ENCODE measurements at places on chromosomes 12 and 14.

GRCh38 chr14:65720171-65720570 is 307.6 kb downstream of the FUT8 start:
- no peak for DNase-seq

- DNase-seq: no peak
Measured at GRCh38 chr12:38934686-38935085, 29.3 kb upstream of the CPNE8 start.

GRCh38 chr12:10528174-10528953 is 22.7 kb downstream of the EIF2S3B start:
- DNase-seq: no peak

GRCh38 chr14:99667821-99668220 is 16.3 kb upstream of the CYP46A1 start:
- DNase-seq: no peak

DNA sequence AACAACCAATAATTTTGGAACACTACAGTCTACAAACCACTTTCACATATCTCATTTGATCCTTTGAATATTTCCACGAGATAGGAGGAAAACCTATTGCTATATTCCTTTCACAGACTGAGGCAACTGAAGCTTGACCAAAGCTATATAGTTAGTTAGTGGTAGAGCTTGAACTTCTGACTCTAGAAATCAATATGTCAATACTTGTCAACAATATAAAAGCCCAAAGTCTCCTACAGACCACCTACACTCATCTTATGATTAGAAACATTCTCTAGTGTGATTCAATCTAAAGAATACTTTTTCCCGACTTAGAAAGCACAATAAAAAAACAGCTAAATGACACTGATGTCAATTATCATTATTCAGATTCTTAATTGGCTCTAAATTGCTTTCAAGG is 139.4 kb downstream of the RPS29 start:
- DNase-seq: no peak

DNA sequence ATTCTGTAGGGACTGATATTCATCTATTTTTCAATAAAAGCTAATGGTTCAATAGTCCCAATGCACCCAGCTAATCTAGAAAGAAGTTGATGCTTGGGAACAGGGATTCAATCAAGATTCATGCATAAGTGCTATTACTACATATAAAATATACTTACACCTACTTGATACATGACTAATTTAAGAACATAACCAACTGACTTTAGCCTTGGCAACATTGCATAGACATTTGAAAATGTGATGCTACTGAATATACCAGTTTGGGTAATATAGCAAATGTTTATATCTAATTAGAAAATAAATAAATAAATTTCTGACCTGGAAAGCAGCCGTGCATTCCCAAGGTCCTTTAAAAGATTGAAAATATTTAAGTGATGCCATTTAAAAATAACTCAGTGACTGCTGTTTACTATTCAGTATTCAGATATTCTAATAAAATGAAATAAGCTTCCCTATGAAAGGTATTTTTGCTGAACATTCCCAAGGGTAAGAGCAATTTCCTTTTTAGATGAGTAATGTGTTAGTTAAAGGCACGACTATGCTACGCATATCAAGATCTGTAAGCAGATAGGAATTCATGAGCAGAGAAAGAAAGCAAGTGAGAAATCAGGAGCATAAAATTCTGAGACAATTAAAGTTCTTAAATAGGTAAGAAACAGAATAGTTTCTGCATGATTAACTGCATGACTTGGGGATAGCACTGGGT is 160.6 kb upstream of the SYT1 start:
- DNase-seq: no peak

- DNase-seq: no peak
Measured at GRCh38 chr12:103475073-103475472, 20.7 kb downstream of the C12orf42 start.

DNA sequence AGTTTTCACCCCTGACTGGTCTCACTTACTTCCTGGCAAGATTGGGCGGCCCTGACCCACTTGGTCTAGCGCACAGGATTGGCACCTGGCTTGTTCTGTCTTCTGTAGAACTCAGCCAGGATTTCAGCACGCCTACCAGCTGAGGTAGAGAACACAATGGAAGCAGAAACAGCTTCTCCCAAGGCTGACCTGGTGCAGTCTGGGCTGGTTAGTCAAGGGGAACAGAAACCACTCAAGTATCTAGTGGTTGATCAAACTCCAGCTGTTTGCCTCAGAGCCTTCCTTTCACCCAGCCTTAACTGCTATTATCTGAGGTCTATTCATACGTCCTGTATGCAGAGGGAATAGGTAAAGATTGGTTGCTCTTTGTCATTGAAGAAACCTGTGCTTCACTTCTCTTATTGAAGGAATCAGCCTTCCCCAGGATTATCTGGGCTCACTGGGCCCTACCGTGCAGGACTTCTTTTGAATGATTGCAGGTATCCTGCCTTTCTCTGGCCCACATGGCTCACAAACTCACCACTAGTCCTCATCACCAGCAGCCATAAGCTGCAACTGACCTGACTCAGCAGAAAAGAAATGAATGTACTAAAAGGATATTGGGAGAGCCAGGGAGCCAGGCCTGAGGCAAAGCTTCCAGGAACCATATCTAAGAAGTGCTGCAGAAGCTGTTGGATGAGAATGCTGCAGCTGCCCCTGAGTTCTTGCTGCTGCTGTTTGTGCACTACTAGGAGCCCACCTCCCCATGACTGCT is 2.5 kb upstream of the PLEKHD1 start:
- no peak for DNase-seq

DNA sequence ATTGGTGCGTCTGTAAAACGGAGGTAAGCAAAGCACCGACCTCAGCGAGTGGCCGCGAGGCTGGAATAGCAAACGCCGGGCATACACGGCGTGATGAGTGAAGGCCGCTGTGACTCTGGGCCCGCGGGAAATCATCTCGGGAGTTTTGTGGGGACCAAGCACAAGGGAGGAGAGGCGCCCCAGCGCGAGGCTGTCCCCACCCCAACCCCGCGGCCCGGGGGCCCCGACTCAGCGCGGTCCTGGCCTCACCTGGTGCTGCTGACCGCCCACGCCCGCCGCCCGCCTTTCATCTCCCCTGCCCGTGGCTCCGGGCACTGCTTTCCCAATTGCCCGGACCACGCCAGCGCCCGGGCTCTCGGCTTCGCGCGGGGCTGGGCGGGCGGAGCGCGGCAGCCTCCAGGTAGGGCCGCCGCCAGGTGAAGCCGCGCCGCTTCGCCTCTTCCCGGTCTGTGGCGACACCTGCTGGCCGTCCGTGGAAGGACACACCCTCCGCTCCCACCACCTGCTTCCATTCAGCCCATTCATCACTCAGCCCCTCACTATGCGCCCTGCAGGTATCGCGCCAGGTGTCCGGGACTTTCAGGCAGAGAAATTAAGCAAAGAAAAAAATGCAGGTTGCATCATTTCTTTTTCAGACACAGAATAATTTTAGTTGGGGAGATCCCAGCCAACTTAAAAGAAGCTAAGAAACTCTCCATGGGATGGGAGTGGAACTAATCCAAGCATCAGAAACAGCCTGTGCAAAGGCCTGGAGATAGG is 360.4 kb downstream of the MED13L start:
- peak; percentile 74 for DNase-seq

GRCh38 chr12:62659453-62660295 is 193.0 kb downstream of the MON2 start:
- no peak for DNase-seq

GRCh38 chr14:96940009-96940408 is 142.8 kb downstream of the VRK1 start:
- DNase-seq: peak; percentile 23

DNA sequence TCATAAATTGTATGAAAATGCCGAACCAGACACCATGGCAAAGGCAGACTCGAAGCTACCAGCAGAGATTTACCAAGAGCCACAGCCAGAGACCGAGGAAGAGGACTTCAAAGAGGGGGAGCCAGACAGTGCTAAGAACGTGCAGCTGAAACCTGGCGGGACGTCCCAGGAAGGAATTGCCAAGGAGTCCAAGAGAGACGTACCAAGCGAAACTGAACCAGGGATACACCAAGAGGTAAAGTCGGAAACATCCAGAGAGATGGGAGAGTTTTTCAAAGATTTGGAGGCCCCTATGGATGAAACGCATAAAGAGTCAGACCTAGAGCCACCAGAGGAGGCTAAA is 294 bp downstream of the SAMD15 start:
- no peak for DNase-seq

DNA sequence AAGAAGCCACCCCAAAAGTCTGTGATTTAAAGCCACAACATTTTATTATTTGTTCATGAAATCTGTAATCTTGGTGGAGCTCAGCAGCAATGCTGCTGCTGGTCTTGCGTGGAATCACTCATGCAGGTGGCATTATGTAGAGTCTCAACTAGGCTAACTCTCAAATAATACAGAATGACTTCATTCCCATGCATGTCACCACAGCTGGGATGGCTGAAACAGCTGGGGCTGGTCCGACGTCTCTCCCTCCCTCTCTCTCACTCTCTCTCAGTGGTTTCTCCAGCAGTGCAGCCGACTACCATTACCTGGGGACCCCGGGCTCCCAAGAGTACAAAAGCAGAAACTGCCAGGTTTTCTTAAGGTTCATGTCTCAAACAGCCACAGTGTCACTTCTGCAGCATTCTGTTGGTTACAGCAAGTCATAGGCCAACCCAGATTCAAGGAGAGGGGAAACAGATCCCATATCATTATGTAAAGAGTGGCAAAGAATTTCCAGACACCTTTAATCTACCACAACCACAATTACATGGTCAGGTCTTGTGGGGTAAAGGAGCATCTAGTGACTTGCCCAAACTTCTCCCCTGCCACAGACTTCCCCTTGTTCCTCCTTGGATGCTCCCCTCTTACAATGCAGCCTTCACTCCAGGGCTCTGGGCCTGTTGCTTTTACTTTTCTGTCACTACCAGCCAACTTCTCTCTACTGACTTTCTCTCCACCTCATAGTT is 192.0 kb upstream of the HMGA2 start:
- no peak for DNase-seq

GRCh38 chr12:48968467-48968866 is 3.1 kb downstream of the WNT10B start:
- no peak for DNase-seq

GRCh38 chr12:78241446-78241845 is 410.8 kb downstream of the NAV3 start:
- DNase-seq: no peak

- DNase-seq: no peak
Measured at GRCh38 chr12:132423251-132423819, 66.6 kb upstream of the FBRSL1 start.

GRCh38 chr12:15629108-15629507 is 160.1 kb downstream of the EPS8 start:
- no peak for DNase-seq

DNA sequence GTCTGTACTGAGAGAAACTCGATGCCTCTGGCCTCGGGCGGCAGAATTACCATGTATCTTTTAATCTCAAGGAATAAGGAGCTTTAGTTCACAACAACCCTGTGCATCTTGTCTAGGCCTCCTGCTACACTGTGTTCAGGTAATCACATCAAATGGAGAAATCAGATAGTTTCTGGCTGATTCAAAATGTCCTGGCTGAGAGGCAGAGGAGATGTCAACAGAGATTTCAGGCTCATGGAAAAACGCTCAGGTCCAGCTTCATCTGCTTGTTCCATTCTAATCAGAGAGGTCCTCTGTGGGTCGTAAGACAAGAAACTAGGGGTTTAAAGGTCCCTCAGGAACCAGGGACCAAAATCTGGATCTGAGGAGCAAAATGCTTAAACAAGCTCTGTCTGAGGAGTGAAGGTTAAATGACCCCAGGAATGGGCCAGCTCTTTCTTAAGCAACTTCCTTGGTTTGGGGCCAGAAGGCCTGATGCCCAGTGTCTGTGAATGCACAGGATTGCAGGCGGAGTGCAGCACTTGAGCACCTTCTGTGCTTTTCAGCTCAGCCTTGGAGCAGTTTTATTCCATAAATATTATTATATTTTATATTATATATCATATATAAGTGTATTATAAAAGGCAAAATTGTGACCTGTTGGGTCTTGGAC is 170.2 kb upstream of the PRICKLE1 start:
- DNase-seq: no peak

- no peak for DNase-seq
Measured at GRCh38 chr14:36442824-36443241, 77.2 kb downstream of the NKX2-1 start.

- DNase-seq: no peak
Measured at GRCh38 chr12:88520436-88520820, 59.8 kb downstream of the KITLG start.

DNA sequence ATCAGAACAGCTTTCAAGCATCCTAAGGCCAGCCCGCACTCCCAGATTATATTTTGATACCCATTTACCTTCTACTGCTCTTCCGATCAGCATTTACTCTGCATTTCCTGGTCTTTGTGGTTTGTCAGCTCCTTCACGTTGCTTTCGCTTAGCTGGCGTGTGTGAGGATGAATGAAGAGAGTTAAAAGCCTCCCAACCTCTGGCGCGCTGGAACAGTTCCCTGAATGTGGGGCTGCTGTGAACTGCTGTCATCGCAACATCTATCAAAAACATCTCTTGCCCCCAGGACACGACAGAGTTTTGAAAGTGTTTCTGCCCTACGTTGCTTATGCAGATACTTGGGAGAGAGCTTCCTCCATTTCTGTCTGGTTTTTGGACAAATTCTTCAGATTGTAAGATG is 129.2 kb downstream of the KCNA5 start:
- no peak for DNase-seq

GRCh38 chr12:57096099-57096572 is 7.2 kb downstream of the NAB2 start:
- no peak for DNase-seq

GRCh38 chr14:43803076-43803689 is 703.9 kb downstream of the FSCB start:
- DNase-seq: no peak

- no peak for DNase-seq
Measured at GRCh38 chr14:100407376-100408102, 84.4 kb downstream of the SLC25A47 start.

- no peak for DNase-seq
Measured at GRCh38 chr12:26130728-26131127, 5.9 kb upstream of the BHLHE41 start.

GRCh38 chr12:131457331-131458047 is 253.4 kb upstream of the SFSWAP start:
- no peak for DNase-seq

GRCh38 chr12:128068211-128068610 is 198.8 kb upstream of the TMEM132C start:
- no peak for DNase-seq

- no peak for DNase-seq
Measured at GRCh38 chr12:16531621-16532020, 74.3 kb downstream of the LMO3 start.

DNA sequence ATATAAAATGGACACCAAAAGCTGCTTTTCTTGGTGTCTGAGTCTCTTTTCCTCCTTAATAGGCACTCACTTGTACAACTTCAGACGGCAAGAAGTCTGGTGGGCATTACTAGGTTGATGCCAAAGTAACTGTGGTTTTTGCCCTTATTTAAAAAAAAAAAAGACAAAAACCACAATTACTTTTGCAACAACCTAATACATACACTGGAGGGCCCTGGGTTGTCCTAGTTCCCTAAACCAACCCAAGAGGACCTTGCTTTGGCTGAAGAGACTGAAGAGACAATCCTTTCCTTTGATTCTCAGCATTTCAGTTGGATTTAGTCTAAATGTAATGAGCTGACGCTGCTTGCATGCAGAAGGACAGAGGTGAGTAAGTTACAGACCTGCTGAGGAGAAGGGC is 16.2 kb upstream of the PLEKHG3 start:
- no peak for DNase-seq

GRCh38 chr14:20808162-20808483 is 5.5 kb upstream of the RNASE1 start:
- DNase-seq: no peak

Data from activated CD8-positive, alpha-beta T cell treated with anti-CD3 and anti-CD28 coated beads, Interleukin-2, amount 10 ng/mL, durations not matched to agents 7 days and 5 days (primary cell).